ENCODE measurements at places on chromosomes 4 and X.

- no peak for DNase-seq
Measured at GRCh38 chrX:7071390-7071789, 76.1 kb upstream of the STS start.

GRCh38 chrX:132933170-132933569 lies 25.3 kb downstream of the HS6ST2 start:
- no peak for DNase-seq

DNA sequence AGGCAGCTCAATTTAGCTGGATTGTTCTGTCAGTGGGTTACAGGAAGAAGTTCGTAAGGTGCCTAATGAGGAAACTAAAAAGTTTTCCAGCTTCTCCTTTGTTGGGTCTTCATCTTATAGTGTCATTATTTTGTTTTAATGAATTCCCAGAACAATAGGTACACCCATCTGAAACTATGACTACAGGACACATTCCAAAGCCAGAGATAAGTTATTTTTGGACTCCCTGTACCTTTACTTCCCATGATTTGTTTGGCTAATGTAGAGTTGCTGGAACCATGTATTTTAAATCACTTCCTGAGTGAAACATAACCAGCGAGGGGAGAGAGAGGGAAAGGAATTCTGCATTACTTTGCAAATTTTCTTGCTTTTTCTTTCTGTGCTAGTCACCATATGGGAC lies 114.0 kb downstream of the CLCN5 start:
- DNase-seq: no peak

GRCh38 chr4:181289198-181289597 lies 954.0 kb upstream of the TENM3 start:
- no peak for DNase-seq

- no peak for DNase-seq
Measured at GRCh38 chr4:183806341-183806740, 98.8 kb upstream of the STOX2 start.

- no peak for DNase-seq
Measured at GRCh38 chrX:139446832-139447231, 83.7 kb upstream of the F9 start.

DNA sequence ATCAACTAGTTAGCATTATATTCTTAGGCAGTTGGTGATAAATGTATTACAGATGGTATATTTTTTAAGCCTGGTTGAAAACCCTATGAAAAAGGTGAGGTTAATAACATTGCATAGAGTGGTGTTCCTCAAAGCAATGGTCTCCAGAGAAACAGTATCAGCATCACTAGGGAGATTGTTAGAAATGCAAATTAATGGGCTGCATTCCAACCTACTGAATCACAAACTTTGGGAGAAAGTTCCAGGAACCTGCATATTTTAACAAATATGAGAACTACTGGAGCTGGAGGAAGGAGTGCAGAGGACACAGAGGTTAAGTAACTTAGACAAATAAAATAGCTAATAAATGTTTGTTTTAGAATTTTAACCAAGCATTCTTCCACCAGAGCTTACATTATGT lies 166.9 kb upstream of the PCDH10 start:
- DNase-seq: no peak

- no peak for DNase-seq
Measured at GRCh38 chr4:78651250-78651860, 99.8 kb downstream of the ANXA3 start.

DNA sequence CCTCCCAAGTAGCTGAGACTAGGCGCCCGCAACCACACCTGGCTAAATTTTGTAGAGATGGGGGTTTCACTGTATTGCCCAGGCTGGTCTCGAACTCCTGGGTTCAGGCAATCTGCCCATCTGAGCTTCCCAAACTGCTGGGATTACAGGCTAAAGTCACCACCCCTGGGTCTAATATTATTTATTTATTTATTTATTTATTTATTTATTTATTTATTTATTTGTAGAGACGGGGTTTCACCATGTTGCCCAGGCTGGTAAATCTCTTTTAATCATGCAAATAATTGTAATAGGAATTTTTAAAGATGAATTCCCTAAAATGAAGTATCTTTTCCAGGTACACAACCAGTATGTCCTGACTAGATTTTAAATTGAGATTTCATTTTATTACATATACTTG lies 761.8 kb downstream of the TRAM1L1 start:
- DNase-seq: no peak

GRCh38 chr4:153074486-153074885 lies 129.8 kb upstream of the TRIM2 start:
- no peak for DNase-seq

- DNase-seq: no peak
Measured at GRCh38 chr4:111946800-111947199, 198.5 kb upstream of the FAM241A start.

- DNase-seq: no peak
Measured at GRCh38 chr4:83124111-83124780, 9.7 kb upstream of the PLAC8 start.

DNA sequence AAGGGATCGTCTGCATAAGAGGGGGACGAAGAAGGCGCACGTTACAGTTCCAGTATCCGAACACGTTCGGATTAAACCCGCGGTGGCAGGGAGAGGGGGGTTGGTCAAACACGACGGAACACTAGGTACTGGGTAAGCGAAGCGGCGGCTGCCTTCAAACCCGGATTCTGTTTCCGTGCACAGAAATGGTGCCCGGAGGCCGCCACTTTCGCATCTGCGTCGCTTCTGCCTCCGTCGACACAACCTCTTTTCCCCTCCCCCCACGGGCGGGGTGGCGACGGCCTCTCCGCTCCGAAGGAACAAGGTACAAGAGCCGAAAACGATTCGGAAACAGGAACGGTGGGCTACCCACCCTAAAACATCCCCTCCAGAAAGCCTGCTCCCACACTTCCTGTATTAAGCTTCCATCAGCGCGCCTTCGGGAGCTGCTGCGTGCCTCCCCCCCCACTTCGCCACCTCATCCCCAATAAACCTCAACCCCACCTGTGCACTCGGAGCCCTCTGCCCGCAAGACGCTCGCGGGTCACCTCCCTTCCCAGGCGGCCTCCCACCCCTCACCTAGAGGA lies 667 bp downstream of the G3BP2 start:
- peak; percentile 52 for DNase-seq

DNA sequence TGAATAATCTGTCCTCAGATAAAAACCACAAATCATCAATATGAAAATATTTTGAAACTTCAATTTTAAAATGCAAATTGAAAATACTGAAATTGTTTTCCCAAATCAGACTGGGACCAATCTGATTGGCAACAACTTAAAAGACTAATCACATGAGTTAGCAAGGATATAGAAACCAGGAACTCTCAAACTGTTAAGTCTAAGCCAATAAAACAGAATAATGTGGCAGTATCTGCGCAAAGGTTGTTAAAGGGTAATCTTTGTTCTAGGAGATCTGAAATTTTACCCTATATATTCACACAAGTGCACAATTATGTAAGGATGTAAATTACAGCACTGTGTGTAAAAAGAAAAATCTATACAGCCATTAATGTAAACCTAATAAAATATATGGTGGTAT lies 29.7 kb downstream of the EIF4E start:
- DNase-seq: no peak

- DNase-seq: no peak
Measured at GRCh38 chrX:1463581-1463980, 10.9 kb upstream of the ASMTL start.

GRCh38 chrX:8987672-8988250 lies 46.2 kb downstream of the FAM9B start:
- DNase-seq: no peak

DNA sequence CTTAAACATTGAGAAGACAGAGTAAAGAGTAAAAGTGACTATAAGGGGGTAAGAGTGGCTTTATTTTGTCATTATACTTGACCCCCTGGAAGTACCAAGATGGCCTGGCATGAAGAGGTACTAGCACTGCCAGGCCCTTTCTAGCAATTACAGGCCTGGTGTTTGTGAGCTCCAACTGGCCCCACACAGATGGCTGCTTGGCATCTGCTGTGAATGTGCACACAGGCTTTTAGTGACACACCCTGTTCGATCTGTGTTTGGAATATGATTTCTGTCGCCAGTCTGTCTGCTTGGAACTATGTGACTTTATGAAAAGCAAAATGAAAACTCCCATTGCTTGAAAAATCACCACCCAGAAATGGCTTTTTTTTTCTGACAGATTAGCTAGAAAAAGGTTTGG lies 123.3 kb downstream of the CLCN4 start:
- DNase-seq: no peak

DNA sequence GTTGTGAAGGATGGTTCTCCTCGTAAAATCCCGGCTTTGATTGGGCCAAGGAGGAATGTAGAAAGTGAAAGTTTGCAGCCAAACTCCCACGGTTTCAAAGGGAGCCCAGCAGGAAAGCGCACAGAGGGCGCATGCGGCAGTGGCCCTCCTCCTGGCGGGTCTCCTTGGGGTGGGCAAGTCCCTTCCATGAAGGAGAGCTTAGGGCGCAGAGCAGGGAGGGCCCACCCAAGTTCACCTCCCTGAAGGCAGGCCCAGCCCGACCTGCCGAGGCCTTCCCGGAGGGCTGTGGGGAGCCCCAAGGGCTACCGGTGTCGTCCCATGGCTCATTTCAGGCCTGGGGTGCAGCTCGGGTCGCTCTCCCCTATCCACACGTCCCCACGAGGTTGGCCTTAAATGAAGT lies 2.0 kb downstream of the PDZD4 start:
- no peak for DNase-seq

DNA sequence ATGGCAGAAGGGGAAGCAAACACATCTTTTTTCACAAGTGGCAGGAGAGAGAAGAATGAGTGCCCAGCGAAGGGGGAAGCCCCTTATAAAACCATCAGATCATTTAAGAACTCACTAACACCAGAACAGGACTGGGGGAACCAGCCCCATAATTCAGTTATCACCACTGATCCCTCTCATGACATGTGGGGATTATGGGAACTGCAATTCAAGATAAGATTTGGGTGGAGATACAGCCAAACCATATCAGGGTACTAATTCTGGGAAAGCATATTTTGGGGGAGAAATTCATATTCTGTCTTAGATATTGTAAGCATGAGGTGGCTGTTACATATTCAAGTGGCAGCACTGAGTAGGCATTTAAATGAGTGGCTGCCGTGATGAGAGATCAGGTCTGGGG lies 87.8 kb downstream of the RAPGEF2 start:
- DNase-seq: no peak

GRCh38 chr4:86977621-86978184 lies 42.9 kb downstream of the AFF1 start:
- DNase-seq: no peak

DNA sequence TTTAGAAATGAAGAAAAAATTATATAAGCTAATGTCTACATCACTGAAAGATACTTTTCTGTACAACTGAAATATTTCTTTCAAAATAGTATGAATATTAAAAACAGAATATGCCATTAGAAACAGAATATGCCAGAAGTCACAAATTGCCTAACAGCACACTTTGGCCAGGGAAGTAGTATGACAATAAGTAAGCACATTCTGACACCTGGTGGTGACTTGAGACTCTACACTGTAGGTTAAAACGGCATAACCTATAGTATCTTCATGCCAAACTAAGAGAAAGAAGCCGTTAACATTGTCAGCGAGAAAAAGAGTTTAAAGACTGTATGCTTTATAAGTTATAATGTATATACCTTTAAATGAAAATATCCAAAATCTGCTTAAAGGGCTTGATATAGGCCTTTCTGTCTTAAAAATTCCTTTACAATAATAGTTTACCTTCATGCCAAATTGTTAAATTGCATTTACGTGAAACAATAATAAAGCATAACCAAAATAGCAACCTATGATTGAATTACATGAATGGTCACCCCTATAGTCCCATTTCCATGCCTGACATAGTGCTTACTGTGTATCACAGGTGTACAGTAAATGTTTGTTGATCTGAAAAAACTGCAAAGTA lies 32.8 kb downstream of the FAM13A start:
- DNase-seq: peak; percentile 13

GRCh38 chr4:91116861-91117260 lies 989.7 kb downstream of the CCSER1 start:
- no peak for DNase-seq

- no peak for DNase-seq
Measured at GRCh38 chr4:30068234-30068633, 651.9 kb upstream of the PCDH7 start.

GRCh38 chr4:147103403-147103946 lies 157.8 kb upstream of the TTC29 start:
- DNase-seq: no peak

- DNase-seq: no peak
Measured at GRCh38 chrX:92270936-92271855, 492.0 kb downstream of the PCDH11X start.

GRCh38 chr4:150573534-150573933 lies 8.4 kb upstream of the MAB21L2 start:
- DNase-seq: no peak

- no peak for DNase-seq
Measured at GRCh38 chr4:8362483-8362882, 78.0 kb downstream of the ACOX3 start.

GRCh38 chr4:178356725-178357124 lies 914.5 kb upstream of the AGA start:
- no peak for DNase-seq

Data from activated CD8-positive, alpha-beta memory T cell treated with anti-CD3 and anti-CD28 coated beads for 4 hours (primary cell).